SJSA1 (cell line): ENCODE measurements at places on chromosomes 7 and 10. TPM values are rescaled to one million over a fixed set of nuclear protein-coding genes. Genes with fewer than 3 reads are reported as not detected.

GRCh38 chr7:34823650-34824258 lies 165.7 kb downstream of the NPSR1 start:
- H3K4me3 ChIP-seq, result no peak overlapping the region
- H3K27me3 ChIP-seq, result no peaks in the 10 kb centered on the region
- DNase-seq, result peak; percentile 13
- H3K36me3 ChIP-seq, result no peaks in the 10 kb centered on the region
- no peaks in the 10 kb centered on the region for H3K4me1 ChIP-seq

DNA sequence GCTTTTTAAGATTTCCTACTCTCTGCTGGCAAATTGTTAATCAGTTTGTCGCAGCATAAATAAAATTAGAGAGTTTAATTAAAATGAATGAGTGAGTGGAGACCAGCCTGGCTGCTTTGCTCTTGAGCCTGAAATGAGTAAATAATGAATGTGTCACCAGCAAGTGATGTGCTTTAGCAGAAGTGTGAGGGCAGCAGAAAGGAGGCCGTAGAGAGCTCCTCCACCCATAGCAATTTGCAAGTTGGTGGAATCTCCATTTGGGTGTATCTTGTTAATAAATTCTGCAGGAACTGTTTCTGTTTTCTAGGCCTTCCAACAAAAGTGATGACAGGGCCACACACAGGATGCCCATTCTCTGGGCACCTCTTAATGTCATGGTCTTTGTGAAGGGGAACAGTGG lies 18.8 kb upstream of the ERCC6 start:
- peaks cover 9% of the 10 kb centered on the region for H3K4me1 ChIP-seq
- H3K36me3 ChIP-seq, result no peaks in the 10 kb centered on the region
- no peak for DNase-seq
- H3K27me3 ChIP-seq, result 0 out of 2 replicates have a peak, but pooled peaks cover 4% of the 10 kb centered on the region
- H3K27ac ChIP-seq, result no peak overlapping the region
- H3K4me3 ChIP-seq, result no peak overlapping the region

- no peak overlapping the region for H3K27ac ChIP-seq
- no peaks in the 10 kb centered on the region for H3K27me3 ChIP-seq
- no peak overlapping the region for H3K4me3 ChIP-seq
- H3K36me3 ChIP-seq, result no peaks in the 10 kb centered on the region
- peaks cover 21% of the 10 kb centered on the region for H3K4me1 ChIP-seq
Observed at GRCh38 chr10:86798611-86799010, 42.2 kb downstream of the BMPR1A start.

DNA sequence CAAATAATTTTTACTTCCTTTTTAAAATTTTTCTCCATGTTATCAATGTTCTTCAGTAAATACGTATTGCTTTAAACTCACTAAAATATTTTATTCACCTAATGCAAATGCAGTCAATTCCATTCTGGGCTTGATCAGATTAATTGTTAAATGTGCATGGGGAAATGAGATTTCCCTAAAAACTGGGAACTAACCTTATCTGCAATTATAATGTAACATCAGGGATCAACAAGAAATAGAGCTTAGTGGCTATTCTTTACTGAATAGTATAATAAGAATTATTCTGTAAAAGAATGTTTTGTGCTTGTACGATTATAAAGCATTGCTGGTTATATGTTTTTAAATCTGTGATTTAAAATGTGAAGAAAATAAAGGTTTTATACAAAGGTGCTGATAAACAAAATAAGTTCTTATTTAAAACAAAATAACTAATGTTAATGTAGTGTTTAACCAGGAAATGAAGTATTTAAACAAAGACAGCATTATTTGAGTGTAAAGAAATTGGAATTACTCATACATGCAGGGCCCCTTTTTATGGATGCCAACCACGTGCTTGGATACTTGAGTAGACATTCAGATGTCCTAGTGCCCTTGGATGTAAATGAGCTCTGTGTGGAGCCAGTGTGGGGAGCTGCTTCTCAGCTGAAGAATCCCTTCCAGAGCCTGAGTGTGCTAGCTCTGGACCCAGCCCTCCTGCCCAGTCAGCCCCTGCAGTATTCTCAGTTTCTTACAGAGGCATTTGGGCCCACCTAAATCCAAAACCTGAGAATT lies 84.2 kb downstream of the REEP3 start:
- DNase-seq, result no peak
- H3K4me3 ChIP-seq, result no peak overlapping the region
- no peak overlapping the region for H3K27ac ChIP-seq
- H3K27me3 ChIP-seq, result no peaks in the 10 kb centered on the region
- H3K4me1 ChIP-seq, result peaks cover 19% of the 10 kb centered on the region

DNA sequence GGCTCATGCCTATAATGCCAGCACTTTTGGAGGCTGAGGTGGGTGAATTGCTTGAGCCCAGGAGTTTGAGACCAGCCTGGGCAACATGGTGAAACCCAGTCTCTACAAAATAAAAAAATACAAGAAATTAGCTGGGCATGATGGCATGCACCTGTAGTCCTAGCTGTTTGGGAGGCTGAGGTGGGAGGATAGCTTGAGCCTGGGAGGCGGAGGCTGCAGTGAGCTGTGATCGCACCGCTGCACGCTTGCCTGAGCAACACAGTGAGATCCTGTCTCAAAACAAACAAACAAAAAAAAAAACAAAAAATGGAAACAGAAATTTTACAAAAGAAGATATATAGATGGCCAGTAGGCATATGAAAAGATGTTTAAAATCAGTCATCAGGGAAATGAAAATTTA lies 57.1 kb downstream of the PTEN start:
- H3K36me3 ChIP-seq, result peaks cover 19% of the 10 kb centered on the region
- H3K4me3 ChIP-seq, result no peak overlapping the region

- no peaks in the 10 kb centered on the region for H3K36me3 ChIP-seq
- peaks cover 13% of the 10 kb centered on the region for H3K4me1 ChIP-seq
- no peaks in the 10 kb centered on the region for H3K27me3 ChIP-seq
- no peak overlapping the region for H3K4me3 ChIP-seq
- no peak for DNase-seq
Observed at GRCh38 chr7:75642810-75643486, 95.8 kb downstream of the HIP1 start.

- peaks cover 47% of the 10 kb centered on the region for H3K4me1 ChIP-seq
- H3K27ac ChIP-seq, result peak overlapping the region; percentile 94
- H3K27me3 ChIP-seq, result no peaks in the 10 kb centered on the region
- H3K4me3 ChIP-seq, result peak overlapping the region; percentile 77
- peaks cover 19% of the 10 kb centered on the region for H3K36me3 ChIP-seq
- no peak for DNase-seq
Observed at GRCh38 chr7:107744345-107744750, 406 bp downstream of the CBLL1 start.

DNA sequence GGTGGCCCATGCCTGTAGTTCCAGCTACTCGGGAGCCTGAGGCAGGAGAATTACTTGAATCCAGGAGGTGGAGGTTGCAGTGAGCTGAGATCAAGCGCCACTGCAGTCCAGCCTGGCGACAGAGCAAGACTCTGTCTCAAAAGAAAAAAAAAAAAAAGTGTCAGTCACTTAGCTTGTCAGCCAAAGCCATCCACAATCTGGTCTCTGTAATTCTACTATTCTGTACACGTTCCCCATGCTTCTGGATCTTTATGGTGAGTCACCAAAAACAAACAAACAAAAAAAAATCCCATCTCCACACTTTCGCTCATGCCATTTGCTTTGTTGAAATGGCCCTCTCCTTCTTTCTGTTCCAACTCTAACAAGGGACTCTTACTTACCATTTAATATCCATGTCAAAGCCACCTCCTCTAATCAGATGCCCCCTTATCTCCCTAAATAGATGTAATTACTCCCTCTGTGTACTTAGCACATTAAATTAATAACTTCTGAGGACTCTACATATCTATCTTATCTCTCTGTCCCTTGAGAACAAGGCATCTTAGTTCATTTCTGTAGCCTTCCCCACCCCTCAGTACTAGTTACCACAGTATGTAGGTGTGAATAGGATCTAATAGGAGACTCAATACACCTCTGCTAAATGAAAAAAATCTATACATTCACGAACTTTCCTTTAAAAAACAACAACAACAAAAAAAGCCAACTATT lies 128.4 kb downstream of the ELMO1 start:
- no peak overlapping the region for H3K4me3 ChIP-seq
- H3K36me3 ChIP-seq, result no peaks in the 10 kb centered on the region
- no peak overlapping the region for H3K27ac ChIP-seq
- H3K4me1 ChIP-seq, result peaks cover 15% of the 10 kb centered on the region
- DNase-seq, result peak; percentile 80

GRCh38 chr7:130996833-130997231 lies 262.8 kb upstream of the KLF14 start:
- H3K4me1 ChIP-seq, result peaks cover 22% of the 10 kb centered on the region
- no peaks in the 10 kb centered on the region for H3K36me3 ChIP-seq
- peak; percentile 67 for DNase-seq
- no peaks in the 10 kb centered on the region for H3K27me3 ChIP-seq

Gene MCM10
- total RNA-seq, result 37.5 and 39.3 TPM in 2 replicates

Gene HOXA5
- total RNA-seq, result 0.79 and 0.81 TPM in 2 replicates

Gene SPRN
- not detected in 2 replicates for total RNA-seq

Gene MINDY3
- 40.3 and 48.6 TPM in 2 replicates for total RNA-seq

Gene TSPAN33
- 0.19 and 0.82 TPM in 2 replicates for total RNA-seq
